Naive thymus-derived CD8-positive, alpha-beta T cell (primary cell): ENCODE measurements at places on chromosomes 1 and 21.

- DNase-seq = no peak
These were observed 9.7 kb downstream of the CA6 start for GRCh38 chr1:8955406-8955805.

- no peak for DNase-seq
These were observed 70.4 kb downstream of the UBR4 start for GRCh38 chr1:19139711-19140110.

DNA sequence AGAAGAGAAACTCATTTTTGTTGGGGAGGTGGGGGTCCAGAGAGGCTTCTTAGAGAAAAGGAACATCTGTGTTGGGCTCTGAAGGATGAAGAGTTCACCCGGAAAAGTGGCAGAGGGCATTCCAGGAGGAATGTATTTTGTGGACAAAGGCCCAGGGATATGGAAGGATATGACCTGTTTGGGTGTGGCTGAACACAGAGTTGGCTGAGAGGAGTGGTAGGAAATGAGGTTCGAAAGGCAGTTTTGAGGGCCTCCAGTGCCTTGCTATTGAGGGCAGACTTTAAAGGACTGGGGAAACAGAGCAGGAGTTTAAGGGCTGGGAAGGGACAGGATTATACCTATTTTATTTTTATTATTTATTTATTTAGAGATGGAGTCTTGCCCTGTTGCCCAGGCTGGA is 27.3 kb upstream of the WASF2 start:
- DNase-seq = no peak

GRCh38 chr1:99656701-99657100 is 10.8 kb downstream of the PALMD start:
- DNase-seq = no peak

- no peak for DNase-seq
These were observed 515.5 kb downstream of the BRINP3 start for GRCh38 chr1:189962181-189962580.
